ENCODE measurements at places on chromosomes 11 and 22. TPM values are rescaled to one million over a fixed set of nuclear protein-coding genes. Genes with fewer than 3 reads are reported as not detected.

The SEPTIN5 gene
- polyA plus RNA-seq: 51.8 TPM

The MYBPC3 gene
- polyA plus RNA-seq: 0.04 TPM

The DMC1 gene
- 0.51 TPM for polyA plus RNA-seq

The JHY gene
- 0.82 TPM for polyA plus RNA-seq

The IL17RA gene
- polyA plus RNA-seq: 3.8 TPM

The SHISA8 gene
- not detected for polyA plus RNA-seq
